Adrenal gland (tissue), 19 donors: ENCODE measurements at places on chromosomes 7 and 10.

- no peaks in the 10 kb centered on the region for H3K27me3 ChIP-seq
- peak overlapping the region; percentile 4 for H3K27ac ChIP-seq
- H3K36me3 ChIP-seq = no peaks in the 10 kb centered on the region
- peaks cover 62% of the 10 kb centered on the region for H3K4me1 ChIP-seq
Measured at GRCh38 chr10:124077208-124077993, 16.0 kb downstream of the CHST15 start.

- H3K27me3 ChIP-seq = peaks cover 5% of the 10 kb centered on the region
- H3K4me1 ChIP-seq = peaks cover 11% of the 10 kb centered on the region
- no peak overlapping the region for H3K27ac ChIP-seq
- DNase-seq = no peak
Measured at GRCh38 chr10:3048119-3049019, 19.0 kb upstream of the PFKP start.

- H3K36me3 ChIP-seq = no peaks in the 10 kb centered on the region
- H3K4me1 ChIP-seq = peaks cover 29% of the 10 kb centered on the region
- no peak for DNase-seq
- H3K27ac ChIP-seq = no peak overlapping the region
- no peak overlapping the region for H3K4me3 ChIP-seq
- H3K27me3 ChIP-seq = no peaks in the 10 kb centered on the region
Measured at GRCh38 chr10:61987951-61988379, 86.5 kb downstream of the ARID5B start.

DNA sequence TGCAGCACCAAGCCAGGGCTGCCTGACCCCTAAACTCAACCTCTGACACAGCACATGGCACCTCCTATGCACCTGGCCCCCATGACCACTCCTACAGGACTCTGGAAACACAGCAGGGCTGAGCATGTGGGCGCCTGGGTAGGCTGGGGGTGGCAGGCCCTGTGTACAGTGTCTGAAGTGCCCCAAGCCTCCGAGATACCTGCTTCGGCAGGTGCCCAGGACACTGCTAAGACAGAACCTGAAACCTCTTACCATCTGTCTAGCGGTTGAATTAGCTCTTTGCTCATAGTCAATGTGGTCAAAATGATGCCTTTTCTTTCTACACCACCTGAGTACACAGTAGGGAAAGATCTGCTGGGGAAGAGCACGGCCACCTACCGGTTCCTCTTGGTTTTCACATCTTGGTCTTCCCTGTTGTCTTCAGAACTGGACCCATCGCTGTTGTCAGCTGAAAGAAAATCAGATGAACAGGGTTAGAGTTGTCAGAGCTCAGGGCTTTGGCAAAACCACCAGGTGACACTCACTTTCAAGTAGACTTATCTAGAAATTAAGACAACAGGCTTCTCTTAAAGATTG is 177.4 kb downstream of the TCERG1L start:
- H3K4me1 ChIP-seq = no peaks in the 10 kb centered on the region
- H3K27me3 ChIP-seq = no peaks in the 10 kb centered on the region
- no peaks in the 10 kb centered on the region for H3K36me3 ChIP-seq
- no peak for DNase-seq

- no peak overlapping the region for H3K4me3 ChIP-seq
- no peaks in the 10 kb centered on the region for H3K36me3 ChIP-seq
- H3K27ac ChIP-seq = no peak overlapping the region
- DNase-seq = no peak
- H3K4me1 ChIP-seq = no peaks in the 10 kb centered on the region
Measured at GRCh38 chr7:15795393-15795792, 108.9 kb upstream of the MEOX2 start.

- no peaks in the 10 kb centered on the region for H3K4me1 ChIP-seq
- no peaks in the 10 kb centered on the region for H3K27me3 ChIP-seq
- DNase-seq = peak; percentile 9
- no peak overlapping the region for H3K4me3 ChIP-seq
Measured at GRCh38 chr10:132674311-132674710, 111.6 kb downstream of the NKX6-2 start.

GRCh38 chr7:39417642-39418041 is 148.6 kb upstream of the YAE1 start:
- no peaks in the 10 kb centered on the region for H3K27me3 ChIP-seq
- H3K27ac ChIP-seq = no peak overlapping the region
- H3K4me1 ChIP-seq = peaks cover 9% of the 10 kb centered on the region

- H3K27me3 ChIP-seq = no peaks in the 10 kb centered on the region
- H3K4me3 ChIP-seq = peak overlapping the region; percentile 83
- no peaks in the 10 kb centered on the region for H3K36me3 ChIP-seq
- DNase-seq = peak; percentile 78
- H3K4me1 ChIP-seq = peaks cover 61% of the 10 kb centered on the region
Measured at GRCh38 chr10:3782451-3783315, 2.3 kb downstream of the KLF6 start.
